Activated naive CD4-positive, alpha-beta T cell (primary cell): ENCODE measurements at places on chromosomes 7 and 10.

DNA sequence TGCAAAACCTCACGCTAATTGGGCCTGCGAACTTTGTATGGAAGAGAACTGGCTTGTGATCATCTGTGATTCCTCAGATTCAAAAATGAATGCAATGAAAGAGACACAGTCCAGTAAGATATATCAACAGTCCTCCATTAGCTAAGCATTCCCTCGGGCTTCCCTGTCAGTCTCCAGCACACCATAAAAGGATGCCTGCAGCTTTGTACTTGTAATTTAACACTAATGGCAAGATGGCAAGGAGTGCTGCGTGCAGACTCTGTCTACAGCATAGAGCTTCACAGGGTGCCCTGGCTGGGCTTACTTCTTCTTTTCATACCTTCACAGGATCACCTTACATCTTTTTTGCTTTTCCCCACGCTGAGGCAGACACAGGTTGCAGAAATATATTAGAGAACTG, 200.0 kb downstream of the GFRA1 start:
- DNase-seq: no peak

- DNase-seq: no peak
Measured at GRCh38 chr10:90988802-90989201, 67.9 kb upstream of the ANKRD1 start.

- DNase-seq: no peak
Measured at GRCh38 chr10:113552014-113552413, 839 bp upstream of the HABP2 start.

- no peak for DNase-seq
Measured at GRCh38 chr7:49766966-49767365, 6.5 kb upstream of the VWC2 start.

DNA sequence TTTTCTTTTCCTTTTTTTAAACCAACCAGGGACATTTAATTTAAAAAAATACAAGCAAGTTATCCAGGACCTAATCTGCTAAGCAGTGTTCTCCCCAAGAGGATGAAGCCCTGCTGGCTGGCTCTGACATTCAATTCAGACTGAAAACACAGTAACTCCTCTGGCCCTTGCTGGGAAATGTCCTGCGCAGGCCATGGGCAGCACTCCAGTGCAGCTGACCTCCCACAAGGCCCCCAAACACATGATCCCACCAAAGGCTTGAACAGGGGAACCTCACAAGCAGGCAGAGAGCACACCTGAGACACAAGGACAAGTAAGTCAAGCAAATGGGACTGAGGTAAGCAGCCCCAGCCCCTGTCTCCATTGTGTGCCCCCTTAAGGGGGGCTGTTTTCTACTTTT, 56.9 kb upstream of the FHIP2A start:
- DNase-seq: no peak

DNA sequence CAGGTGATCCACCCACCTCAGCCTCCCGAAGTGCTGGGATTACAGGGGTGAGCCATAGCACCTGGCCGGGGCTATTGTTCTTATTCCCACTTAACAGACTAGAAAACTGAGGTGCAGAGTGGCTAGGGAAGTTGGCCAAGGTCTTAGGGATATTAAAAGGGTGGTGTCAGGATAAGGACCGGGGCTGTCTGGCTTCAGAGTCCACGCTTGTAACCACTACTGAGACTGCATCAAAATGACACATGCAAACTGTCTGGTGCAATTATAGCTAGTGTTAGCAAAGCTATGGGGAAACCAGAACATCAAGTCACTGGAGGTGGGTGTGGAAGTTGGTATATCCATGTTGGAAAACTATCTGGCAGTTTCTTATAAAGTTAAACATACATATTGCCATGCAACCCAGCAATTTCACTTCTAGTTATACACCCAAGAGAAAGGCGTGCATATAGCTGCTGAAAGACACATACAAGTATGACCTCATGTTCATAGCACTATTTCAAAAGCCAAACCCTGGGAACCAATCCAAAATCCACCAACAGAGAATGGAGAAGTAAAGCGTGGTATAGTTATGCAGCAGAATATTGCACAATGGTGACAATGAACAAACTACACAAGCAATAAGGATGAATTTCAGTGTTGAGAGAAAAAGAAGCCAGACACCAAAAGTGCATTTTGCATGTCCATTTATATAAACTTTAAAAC, 33.9 kb upstream of the EEPD1 start:
- no peak for DNase-seq

DNA sequence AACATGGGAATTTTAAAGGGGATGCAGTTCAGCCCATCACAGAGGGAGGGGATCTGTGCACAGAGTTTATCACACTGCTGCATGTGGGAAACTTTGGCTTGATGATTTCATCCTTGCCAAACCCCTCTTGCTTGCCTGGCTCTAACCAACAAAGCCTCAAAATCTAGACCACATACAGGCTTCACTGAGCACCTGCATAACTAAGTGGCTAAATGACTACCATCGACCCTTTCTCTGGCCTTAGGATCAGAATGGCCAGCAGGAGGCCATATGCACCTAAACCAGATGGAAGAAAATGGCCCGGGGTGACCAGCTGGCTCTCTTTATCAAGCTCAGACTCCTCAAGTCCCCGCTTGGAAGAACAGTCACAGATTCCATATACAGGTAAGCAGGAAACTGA, 15.6 kb upstream of the ZNF25 start:
- no peak for DNase-seq

- DNase-seq: no peak
Measured at GRCh38 chr7:109215341-109215740, 645.7 kb downstream of the DNAJB9 start.

- no peak for DNase-seq
Measured at GRCh38 chr10:93445097-93445960, 36.8 kb downstream of the MYOF start.

DNA sequence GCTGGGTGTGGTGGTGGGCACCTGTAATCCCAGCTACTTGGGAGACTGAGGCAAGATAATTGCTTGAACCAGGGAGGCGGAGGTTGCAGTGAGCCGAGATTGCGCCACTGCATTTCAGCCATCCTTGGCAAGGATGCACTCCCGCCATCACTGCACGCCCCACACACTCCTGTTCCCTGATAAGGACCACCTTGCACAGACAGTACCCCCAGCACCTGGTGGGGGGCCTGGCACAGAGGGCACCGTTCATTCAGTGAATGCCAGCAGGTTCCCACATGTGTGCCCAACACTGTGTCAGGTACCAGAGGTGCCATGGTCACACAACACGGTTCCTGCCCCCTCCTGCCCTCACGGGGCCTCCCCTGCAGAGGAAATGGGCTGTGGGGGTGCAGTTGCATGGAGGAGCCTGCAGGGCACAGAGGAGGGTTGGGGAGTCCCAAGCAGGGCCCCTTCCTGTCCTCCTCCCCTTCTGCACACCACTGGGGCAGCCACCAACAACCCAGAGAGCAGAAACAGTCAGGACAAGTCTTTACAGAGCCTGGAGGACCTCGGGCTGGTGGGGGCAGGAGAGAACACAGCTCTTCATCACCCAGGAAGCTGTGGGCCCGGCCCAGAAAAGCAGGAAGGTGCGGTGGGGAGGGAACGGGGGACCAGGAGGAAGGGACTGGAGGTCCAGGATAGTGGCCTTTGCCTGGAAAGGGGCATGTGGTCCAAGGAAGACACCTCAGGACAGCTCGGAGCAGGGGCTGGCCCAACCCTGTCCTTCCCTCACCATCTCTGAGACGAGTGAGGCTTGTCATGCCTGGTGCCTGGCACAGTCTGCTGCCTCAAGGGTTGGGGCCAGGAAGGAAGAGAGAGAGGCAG, 7.1 kb downstream of the CRYGN start:
- DNase-seq: peak; percentile 26

DNA sequence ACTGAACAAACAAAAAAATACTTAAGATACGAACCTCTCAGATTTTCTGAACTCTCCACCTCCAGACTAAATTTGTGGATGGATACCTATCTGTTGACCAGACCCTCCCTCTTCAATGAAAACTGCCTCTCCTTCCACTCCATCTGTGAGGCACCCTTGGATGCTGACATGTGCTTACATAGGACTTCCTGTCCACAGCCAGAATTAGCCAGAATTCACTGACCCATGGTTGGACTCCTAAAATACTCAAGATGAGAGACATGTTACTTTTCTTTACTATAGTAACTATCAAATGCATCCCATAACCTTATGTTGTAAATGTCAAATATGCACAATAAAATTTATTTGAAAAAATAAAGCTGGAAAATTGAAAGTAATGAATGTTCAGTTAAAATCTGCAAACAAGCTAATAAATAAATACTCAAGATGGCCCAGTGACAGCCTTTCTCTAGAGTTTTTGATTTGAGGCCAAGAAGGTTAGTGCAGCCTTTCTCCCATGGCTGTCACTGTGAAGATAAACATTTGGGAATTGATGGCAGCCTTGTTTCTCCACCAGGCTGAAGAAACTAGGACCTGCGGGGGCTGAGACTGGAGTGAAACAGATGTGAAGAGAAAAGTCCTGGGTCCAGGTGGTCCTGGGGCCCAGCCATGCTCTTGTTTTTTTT, 287.0 kb downstream of the ZEB1 start:
- DNase-seq: no peak

DNA sequence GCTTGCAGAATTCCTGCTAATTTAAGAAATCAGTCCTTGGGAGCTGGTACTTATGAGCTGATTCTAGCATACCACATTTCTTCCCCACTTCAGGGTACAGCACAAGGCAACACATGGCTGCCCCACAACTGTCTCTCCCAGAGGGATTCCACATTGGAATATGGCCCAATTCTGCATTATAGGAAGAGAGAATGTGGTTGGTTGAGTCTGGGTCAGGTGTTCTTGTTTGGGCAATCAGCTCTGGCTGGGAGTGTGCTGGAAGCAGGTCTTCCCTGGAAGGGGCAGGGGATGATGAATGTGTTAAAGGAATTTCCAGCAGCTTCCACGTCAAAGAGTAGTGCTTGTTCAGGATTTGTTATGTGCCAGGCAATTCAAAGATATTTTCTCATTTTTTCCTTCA, 95.7 kb downstream of the BUB3 start:
- DNase-seq: no peak

DNA sequence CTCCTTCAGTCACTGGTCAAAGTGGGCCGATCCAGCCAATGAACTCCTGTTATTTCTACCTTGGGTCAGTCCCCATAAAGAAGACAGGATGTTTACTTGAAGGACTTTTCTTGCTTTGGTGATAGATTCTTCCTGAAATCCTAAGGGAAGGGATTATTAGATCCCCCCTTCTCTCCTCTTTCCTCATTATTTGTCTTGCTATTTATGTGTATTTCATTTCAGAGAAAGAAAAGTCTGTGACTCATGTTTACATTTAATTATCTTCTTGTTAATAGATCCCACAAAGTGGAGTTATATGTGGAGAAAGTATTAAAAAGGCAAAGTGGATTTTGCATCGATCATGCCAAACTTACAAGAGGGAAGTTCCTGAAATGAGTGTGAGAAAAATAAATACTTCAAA, 341.5 kb downstream of the PHTF2 start:
- DNase-seq: no peak

- no peak for DNase-seq
Measured at GRCh38 chr7:146375170-146375569, 258.6 kb downstream of the CNTNAP2 start.

DNA sequence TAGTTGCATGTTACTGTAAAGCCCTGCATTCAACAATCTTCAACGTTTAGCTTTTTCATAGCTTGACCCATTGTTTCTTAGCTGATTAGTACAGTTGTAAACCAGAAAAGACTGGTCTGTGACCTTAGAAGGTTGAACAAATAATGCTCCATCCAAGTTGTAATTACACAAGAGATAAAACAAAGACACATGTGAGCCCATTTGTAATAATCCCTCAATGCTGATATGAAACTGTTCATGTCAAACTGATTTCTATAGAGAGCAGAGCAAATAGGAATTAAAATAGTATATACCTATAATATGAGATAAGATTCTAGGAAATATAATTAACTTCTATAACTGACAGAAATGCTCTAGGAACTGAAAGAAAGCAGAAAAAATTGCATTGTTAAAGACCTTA, 94.7 kb upstream of the SLC25A13 start:
- DNase-seq: no peak

DNA sequence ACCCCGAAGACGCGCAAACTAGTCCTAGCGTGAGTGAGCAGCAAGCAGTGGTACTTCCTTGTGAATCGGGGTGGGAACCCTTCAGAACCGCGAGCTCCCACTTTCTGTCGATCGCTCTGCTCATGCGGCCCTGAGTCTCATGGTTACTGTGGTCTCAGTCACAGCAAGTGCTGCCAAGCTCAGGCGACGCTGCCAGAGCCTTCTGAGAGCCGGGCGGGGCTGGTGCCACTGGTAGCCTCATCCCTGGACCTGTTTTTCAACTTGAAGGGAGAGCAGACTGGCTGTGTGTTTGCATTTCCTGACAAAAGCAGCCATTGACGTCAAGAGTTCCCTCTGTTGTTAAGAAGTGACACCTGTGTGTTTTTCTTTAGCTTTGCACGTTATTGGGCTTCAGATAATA, 32.9 kb upstream of the BHLHA15 start:
- DNase-seq: no peak

GRCh38 chr7:28768577-28769147, 189.5 kb downstream of the TRIL start:
- no peak for DNase-seq

GRCh38 chr7:44388089-44388970, 62.9 kb upstream of the CAMK2B start:
- DNase-seq: no peak

GRCh38 chr7:122412883-122413282, 108.3 kb upstream of the FEZF1 start:
- no peak for DNase-seq

DNA sequence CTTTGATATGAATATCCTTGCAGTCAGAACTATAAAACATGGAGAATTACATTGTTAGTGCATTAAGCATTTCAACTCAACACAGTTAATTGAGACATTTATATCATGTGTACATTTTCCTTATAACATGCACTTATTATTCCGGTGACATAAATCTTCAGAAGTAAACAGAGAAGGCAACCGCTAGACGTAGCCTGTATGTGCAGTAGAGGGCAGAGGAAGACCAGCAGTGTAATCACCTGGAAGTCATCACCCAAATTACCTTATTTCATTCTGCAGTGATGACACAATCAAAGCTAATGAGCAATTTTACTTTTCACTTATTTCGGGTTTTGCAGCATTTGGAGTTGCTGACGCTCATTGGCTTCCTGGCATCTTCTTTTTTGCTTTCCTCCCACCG, 394.6 kb downstream of the SDK1 start:
- DNase-seq: no peak

DNA sequence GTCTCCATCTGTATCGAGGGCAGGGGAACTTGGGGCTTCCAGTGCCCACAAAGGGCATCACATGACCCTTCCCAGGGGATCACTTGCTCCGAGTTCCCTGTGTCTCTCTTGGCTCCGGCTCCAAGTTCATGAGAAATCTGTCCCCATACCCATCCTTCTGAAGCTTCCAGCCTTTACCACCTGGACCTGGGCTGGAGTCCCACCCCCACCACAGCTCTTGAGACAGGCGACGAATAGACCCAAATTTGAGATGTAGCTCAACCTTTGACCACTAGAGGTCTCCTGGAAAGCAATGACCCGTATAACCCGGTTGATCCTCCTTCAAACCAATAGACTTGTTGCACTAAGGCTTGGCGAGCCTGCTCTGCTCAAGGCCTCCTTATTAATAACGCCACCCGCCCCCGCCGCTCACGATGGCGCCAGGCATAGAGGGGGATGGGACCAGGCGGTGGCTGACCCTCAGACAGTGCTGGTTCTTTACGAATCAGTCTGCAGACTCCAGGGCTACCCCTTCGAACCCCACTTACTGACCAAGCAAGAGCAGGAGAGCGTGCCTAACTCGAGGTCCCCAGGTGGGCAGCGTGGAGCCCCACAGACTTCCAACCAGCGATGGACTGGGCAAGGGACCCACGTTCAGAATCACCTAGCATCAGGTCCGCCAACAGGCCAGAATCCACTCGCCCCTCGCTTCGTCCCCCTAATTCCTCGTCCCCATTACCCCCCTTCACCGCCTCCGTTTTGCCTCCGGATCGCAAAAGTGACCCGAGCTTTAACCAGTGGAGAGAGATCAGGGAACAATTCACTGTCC, 4.4 kb upstream of the ARID5B start:
- no peak for DNase-seq
